ENCODE measurements at places on chromosomes 6 and 20. TPM values are rescaled to one million over a fixed set of nuclear protein-coding genes. Genes with fewer than 3 reads are reported as not detected.
A peak's percentile ranks its signal among the peaks of the same experiment; 100 is the strongest.

DNA sequence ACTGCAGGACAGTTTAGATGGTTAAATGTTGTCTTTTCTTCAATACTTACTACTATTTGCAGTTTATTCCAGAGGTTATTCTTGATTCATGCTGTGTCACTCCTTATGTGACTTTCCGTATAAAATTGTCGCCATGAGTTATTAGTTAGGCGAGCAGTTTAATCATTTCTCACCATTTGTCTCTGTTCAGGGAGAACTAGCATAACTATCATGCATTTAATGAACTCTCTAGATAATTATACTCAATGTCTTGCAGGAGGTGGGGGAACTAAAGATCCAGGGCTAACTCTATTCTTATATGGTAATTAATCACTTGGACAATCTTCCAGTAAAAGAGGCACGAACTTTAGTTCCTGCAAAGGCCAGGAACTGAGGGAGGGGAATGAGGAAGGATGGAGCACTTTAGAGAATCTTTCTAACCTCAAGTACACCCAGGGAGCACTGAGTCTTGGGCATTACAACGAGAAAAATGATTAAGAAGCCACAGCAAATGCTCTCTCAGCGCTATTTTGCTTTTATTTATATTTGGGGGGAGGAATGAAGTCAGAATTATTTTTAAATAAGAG is 58.3 kb downstream of the IYD start:
- H3K27ac ChIP-seq: no peak overlapping the region
- no peak overlapping the region for H3K4me3 ChIP-seq
- H3K4me1 ChIP-seq: no peaks in the 10 kb centered on the region
- no peaks in the 10 kb centered on the region for H3K27me3 ChIP-seq
- DNase-seq: no peak

TRIM31 gene
- total RNA-seq: not detected

DPM1 gene
- total RNA-seq: 55.0 TPM

DNA sequence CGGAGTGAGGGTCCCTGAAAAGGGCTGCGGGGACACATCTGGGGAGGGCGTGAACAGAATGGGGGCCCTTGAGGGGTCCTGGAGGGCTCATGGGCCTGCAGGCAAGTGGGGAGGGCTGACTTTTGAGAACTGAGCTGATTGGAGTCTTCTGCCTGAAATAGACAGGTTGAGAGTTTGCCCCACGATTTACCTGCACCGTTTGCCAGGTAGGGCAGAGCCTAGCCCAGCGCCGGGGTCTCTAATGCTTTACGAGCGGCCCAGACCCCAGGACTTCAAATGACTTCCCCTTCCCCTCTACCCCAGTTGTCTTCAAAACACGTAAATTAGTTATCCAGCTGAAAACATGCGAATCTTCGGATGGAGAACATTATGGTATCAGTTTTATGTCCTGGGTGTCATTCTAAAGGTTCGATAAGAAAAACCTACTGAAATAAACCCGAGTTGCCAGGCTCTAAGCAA is 1.3 kb downstream of the PLCB1 start:
- no peaks in the 10 kb centered on the region for H3K36me3 ChIP-seq
- H3K4me3 ChIP-seq: peak overlapping the region; percentile 74
- H3K27me3 ChIP-seq: no peaks in the 10 kb centered on the region
- DNase-seq: no peak
- H3K4me1 ChIP-seq: no peaks in the 10 kb centered on the region

DNA sequence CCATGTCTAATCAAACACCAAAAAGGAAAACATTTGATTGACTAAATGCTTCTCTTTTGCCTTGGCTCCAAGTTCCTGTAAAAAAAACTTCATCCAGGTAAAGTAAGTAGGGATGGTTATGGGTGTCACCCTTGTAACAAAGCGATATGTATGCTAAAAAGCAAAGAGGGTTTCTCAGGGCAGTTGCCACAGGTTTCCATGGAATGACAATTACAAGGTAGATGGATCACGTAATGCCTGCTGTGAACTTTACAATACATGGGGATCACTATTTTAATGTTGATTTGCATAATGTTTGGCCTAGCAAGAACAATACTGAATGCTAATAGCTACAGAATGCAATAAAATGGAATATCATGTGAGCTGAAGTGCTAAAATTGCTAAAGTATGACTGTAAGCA is 2.9 kb upstream of the BMP2 start:
- H3K4me3 ChIP-seq: no peak overlapping the region
- no peaks in the 10 kb centered on the region for H3K36me3 ChIP-seq
- no peak overlapping the region for H3K27ac ChIP-seq
- no peaks in the 10 kb centered on the region for H3K27me3 ChIP-seq
- no peaks in the 10 kb centered on the region for H3K4me1 ChIP-seq
- no peak for DNase-seq

DNA sequence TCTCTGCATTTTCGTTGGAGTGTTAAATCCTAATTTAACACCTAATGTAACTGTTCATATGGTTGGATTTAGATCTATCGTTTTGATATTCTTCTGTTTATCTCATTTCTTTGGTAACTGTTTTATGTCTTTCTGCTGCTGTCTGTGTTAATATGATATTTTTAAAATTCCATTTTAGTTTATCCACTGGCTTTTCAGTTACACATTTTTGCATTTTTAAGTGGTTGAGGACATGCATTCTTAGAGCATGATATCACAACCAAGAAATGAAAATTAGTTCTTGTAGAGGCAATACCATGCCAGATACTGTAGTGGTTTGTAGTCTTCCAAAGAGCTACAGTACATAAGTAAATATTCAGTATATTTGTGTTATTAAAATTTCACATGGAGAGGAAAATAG is 58.6 kb downstream of the LIN28B start:
- no peak overlapping the region for H3K27ac ChIP-seq
- H3K4me3 ChIP-seq: no peak overlapping the region
- no peaks in the 10 kb centered on the region for H3K27me3 ChIP-seq
- H3K36me3 ChIP-seq: no peaks in the 10 kb centered on the region
- no peaks in the 10 kb centered on the region for H3K4me1 ChIP-seq

HTR1B gene
- total RNA-seq: not detected

- H3K36me3 ChIP-seq: no peaks in the 10 kb centered on the region
- H3K4me3 ChIP-seq: no peak overlapping the region
- no peaks in the 10 kb centered on the region for H3K27me3 ChIP-seq
- no peak for DNase-seq
Observed at GRCh38 chr20:47237715-47238114, 118.8 kb downstream of the ZMYND8 start.

SMOC2 gene
- total RNA-seq: 110 TPM

DNA sequence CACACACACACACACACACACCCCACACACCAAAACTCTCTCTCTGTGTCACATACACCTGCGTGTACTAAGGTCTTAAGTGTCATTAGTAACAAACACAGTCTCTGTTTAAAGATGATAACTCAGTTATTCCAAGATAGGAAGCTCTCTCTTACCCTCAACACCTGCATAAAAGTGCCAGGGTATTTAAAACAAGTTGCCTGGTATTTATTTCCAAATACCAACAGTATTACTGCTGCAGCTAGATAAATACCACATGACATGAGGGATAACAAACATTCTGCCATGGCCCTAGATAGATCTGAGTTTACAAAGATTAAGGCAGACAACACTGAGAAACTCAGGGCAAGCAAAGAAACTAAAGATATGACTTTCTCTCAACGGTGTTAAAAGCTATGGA is 118.5 kb downstream of the SIM1 start:
- no peak for DNase-seq
- H3K27me3 ChIP-seq: no peaks in the 10 kb centered on the region
- H3K36me3 ChIP-seq: no peaks in the 10 kb centered on the region
- H3K4me3 ChIP-seq: no peak overlapping the region
- no peaks in the 10 kb centered on the region for H3K4me1 ChIP-seq

GRCh38 chr6:22928775-22929174 is 359.4 kb downstream of the HDGFL1 start:
- no peak for DNase-seq
- H3K27ac ChIP-seq: peak overlapping the region; percentile 44
- H3K4me3 ChIP-seq: no peak overlapping the region
- no peaks in the 10 kb centered on the region for H3K4me1 ChIP-seq
- H3K36me3 ChIP-seq: no peaks in the 10 kb centered on the region

LST1 gene
- 229 TPM for total RNA-seq

DNA sequence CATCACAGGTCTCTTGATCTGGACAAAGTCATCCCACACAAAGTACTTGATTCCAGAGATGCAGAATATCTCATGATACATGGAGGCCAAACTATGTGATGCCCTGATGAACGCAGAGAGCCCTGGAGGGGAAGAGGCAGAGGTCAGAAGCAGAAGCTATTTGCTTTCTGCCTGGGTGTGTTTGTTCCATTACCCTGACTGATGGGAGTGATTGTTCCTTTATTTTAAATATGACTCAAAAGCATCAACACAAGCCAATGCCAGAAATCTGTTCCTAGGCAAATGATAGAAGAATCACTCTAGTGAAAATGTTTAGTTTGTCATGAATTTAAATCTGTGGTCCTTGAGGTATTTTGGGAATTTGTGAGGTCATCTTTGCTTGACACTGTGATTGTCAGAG is 54.7 kb upstream of the GGTLC1 start:
- H3K4me3 ChIP-seq: no peak overlapping the region
- no peaks in the 10 kb centered on the region for H3K4me1 ChIP-seq
- no peaks in the 10 kb centered on the region for H3K36me3 ChIP-seq
- DNase-seq: no peak
- no peaks in the 10 kb centered on the region for H3K27me3 ChIP-seq

RBM38 gene
- 2.0 TPM for total RNA-seq

DNA sequence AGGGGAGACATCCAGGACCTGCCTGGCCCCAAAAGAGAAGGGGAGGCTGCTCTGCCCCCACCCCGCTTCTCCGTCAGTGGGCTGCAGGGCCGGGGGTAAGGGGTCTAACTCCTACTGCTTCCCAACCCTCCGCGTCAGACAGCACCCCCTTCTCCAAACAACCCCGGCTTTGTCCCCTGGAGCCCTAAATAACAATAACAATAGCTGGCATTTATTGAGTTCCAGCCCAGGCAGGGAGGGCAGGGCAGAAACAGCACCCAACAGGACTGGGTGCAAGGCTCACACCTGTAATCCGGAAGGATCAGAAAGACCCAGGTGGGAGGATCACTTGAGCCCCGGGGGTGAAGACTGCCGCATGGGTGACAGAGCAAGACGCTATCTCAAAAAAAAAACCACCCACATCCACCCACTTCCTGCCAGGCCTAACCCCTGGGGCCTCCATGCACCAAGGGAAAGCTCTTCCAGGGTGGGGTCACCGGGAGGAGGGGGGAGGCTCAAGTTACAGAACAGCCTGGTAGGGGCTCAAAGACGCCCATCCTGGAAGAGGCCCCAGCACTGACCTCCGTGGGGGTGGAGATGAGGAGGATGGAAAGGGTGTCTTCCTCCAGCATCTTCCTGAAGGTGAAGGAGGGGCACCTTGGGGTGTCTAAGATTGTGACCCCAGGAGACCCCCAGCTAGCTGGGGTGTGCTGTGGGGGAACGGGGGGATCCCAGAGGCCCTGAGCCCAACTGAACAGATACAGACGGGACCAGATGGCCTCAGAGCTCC is 1.3 kb upstream of the FNDC11 start:
- H3K4me3 ChIP-seq: no peak overlapping the region
- no peak overlapping the region for H3K27ac ChIP-seq
- no peaks in the 10 kb centered on the region for H3K27me3 ChIP-seq
- no peaks in the 10 kb centered on the region for H3K4me1 ChIP-seq
- no peak for DNase-seq
- no peaks in the 10 kb centered on the region for H3K36me3 ChIP-seq

DNA sequence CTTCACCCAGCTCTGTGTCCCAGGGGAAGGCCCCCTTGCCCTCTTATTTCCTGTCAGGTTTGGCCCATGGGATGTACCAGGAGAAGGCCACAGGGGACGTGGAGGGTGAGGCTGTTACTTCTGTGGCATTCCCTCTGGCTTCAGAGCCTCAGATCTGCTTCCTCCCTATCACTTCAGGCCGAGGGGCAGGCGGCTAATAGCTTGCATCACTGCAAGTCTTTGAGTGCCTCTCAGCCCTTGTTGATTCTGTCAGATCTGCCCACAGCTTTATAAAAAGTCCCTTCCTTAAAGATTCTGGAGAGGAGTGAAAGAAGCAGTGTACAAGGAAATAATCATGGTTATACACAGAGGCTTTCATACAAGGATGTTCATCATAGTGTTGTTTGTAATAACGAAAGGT is 86.9 kb downstream of the LRFN2 start:
- H3K4me3 ChIP-seq: no peak overlapping the region

Measured in uterus (tissue), 4 donors.